Thyroid gland (tissue), 4 donors: ENCODE measurements at places on chromosomes 2 and 18.
A peak's percentile ranks its signal among the peaks of the same experiment; 100 is the strongest.

GRCh38 chr2:148939271-148939670, 64.2 kb downstream of the KIF5C start:
- DNase-seq = no peak

DNA sequence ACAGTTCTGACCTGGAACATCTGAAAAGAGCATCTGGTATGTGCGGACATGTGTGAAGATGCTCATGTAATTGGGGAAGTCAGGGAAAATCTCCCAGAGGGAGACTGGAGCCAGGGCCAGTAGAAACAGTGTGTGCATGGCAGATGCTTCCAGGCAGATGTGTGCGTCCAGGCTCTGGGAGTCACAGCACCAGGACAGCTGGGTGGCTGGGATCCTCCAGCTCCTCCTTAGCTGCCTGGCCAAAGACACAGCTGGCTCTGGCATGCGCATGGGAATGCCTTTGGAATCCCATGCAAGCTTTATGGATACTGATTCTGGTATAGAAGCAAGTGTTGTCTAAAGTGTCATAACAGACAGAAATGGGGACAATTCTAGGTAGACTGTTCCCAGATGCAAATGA, 369.7 kb downstream of the INSIG2 start:
- no peak for DNase-seq

DNA sequence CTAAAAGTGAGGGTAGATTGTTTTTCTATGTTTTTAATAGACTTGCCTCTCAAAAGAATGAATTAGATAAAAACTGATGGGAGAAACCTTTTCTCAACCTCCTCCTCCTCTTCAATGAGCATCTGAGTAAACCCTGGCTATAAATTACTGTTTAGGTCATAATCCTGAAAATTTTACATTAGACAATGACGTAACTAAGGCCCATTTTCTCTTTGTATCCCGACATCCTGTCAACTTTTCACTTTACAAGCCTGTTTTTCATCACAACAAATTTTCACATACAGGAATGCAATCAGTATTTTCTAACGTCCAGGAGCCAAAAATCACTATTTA, 1.3 kb downstream of the SPIRE1 start:
- no peak for DNase-seq

- DNase-seq = peak; percentile 89
These were observed 115.6 kb upstream of the GPC1 start for GRCh38 chr2:240319855-240320203.

DNA sequence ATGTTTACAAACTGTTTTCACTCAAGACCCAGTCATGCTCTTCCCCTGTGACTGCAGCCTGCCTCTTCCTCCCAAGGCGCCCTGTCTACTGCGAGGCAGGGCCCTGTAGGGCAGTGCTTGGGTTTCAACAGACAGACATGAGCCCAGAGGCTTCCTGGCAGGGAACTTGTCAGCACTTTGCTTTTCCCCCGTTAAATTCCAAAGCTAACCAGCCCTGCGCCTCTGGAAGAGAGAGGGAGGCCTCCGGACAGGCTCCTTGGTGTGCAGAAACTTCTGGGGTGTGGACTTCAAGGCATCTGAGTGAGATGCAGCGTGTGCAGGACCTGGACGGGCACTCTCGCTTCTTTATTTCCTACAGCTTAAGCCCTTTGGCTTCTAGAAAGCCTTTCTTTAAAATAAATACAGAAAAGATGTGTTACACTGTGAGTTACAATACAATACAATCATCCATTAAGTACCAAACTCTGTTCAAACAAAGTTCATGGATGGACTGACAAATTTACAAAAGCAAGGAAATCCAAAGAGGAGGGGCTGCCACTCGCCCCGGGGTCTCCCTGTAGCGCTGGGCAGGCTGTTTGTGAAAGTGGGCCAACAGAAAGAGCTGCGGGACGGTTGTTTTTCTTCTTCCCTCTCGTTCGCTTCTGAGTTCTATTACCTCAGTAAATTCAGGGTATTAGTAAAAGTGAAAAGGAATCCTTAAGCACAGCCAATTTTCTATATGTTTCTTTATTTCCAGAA, 8.8 kb upstream of the ZNF516 start:
- no peak for DNase-seq

DNA sequence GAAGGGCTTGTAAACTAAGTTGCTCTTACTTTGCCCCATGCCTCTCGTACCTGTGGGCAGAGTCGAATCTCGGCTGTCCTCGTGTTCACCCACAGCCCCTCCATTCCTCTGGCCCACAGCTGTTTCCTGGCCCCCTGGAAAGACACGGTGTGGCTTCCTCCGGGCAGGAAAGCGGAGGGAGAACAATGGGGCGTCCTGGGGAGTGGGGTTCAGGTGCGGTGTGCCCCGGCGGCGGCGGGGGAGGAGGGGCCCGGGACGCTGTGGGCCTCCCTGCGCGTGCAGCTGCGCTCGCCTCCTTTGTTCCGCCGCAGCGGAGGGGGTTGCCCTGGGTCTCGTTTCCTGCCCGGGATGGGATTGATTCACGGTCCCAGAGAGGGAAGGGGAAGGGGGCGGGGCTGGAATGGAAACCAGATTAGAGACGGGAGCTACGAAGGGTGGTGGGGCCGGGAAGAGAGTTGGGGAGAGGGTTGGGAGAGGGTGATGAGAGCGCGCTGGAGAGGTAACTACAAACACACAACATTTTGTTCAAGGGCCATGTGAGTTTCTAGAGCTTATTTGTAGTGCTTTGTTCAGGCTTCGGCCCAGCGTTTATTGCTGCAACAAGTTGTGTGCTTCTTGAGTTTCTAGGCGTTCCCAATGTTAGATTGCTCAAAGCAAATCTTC, 796 bp downstream of the MYO1B start:
- DNase-seq = peak; percentile 58

DNA sequence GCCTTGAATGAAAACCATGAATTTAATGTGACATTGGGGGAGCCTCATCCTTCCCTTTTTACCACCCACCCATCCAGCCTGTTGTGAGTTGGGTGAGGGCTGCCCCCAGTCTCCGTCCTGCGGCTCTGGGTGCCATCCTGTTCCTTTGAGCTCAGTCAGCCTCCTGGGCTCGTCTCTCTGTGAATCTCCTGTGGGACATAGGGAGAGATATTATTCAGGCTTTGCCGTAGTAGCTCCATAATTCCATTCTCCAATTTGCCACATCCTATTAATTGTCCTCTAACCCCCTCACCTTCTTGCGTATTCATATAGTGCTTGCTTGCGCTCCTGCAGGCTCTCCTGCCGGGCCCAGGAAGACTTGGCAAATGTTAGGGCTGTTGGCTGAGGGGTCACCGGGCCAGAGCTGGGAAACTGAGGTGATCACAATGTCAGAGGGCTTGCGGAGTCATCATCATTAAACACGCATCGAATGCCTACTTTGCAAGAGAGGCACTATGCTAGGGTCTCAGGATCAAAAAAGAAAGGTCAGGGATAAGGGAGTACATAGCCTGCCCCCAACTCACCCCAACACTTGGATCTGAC, 709 bp upstream of the DQX1 start:
- DNase-seq = no peak

GRCh38 chr2:66566726-66567399, 131.9 kb downstream of the MEIS1 start:
- no peak for DNase-seq

GRCh38 chr2:203484266-203485112, 50.6 kb downstream of the RAPH1 start:
- peak; percentile 19 for DNase-seq

- no peak for DNase-seq
These were observed 58.3 kb downstream of the EFEMP1 start for GRCh38 chr2:55865096-55865835.

- no peak for DNase-seq
These were observed 497.1 kb downstream of the DSC3 start for GRCh38 chr18:30545393-30545792.

DNA sequence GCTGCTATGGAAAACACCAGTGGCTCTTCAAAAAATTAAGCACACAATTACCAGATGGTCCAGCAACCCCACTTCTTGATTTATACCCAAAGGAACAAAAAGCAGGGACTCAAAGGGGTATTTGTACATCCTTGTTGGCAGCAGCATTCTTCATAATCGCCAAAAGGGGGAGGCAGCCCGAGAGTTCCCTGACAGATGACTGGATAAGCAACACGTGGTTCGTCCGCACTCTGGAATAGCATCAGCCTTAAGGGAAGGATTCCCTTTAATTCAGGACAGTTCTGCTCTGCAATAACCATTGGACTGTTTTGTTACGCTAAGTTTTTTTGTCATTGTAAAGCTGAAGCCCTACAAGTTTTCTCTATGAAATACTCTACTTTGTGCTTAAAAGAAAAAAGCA, 76.7 kb upstream of the TWIST2 start:
- no peak for DNase-seq

GRCh38 chr2:60047944-60048525, 505.4 kb downstream of the BCL11A start:
- DNase-seq = no peak

GRCh38 chr2:23918837-23919489, 8.0 kb downstream of the ATAD2B start:
- DNase-seq = no peak

- DNase-seq = no peak
These were observed 18.6 kb upstream of the ZNF532 start for GRCh38 chr18:58845928-58846724.

DNA sequence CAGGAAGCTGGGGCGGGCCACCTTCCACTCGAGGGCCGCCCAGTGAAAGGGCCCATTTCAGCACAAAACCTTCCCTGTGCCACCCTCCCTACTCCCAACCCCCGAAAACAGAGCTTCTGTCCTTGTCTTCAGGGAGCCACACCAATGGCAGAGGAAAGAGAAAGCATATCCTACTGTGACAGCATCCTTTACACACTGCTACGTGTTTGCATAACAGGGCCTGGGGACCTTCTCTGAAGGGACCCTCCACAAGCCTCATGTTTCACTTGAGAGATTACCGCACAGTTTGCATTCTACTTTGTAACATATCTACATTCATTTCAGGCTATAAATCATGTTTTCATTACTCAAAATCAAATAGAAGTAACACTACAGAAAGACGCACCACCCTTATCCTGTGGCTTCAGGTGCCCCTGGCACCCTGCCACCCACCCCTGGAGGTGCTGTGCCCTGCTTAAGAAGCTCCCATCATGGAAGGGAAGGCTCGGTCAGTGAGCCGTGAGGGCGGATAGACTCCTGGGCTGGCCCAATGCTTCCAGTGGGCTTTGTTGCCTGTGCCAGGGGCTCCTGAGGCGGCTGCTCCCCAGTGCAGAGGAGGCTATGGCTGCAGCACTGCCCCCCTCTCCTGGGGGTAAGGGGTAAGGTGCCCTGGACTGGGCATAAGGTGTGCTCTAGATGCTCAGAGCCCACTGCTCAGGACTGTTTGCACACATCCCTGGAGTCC, 52.0 kb downstream of the EIPR1 start:
- peak; percentile 42 for DNase-seq

DNA sequence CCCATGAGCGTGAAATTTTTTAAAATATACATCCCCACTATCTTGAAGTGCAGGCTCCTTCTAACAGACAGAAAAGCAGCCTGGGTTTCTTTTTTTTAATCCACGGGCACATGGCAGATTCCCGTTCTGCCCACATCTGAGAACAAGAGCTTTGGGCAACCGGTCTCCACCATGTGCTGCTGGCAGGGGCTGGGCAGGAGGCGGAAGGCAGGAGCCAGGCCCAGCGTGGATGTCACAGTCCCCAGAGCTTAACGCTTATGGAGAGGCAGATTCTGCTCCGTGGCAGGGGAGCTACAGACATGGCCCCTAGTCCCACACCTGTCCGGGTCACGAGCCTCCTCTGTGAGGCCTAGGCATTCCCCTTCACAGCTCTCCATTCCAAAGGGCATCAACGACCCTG, 503.0 kb upstream of the MYT1L start:
- no peak for DNase-seq

DNA sequence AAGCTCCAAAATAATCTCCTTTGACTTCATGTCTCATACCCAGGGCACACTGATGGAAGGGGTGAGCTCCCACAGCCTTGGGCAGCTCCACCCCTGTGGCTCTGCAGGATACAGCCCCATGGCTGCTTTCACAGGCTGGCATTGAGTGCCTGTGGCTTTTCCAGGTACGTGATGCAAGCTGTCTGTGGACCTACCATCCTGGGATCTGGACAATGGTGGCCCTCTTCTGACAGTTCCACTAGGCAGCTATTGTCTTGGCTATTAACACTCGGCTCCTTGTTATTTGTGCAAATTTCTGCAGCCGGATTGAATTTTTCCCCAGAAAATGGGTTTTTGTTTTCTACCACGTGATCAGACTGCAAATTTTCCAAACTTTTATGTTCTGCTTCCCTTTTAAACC, 634.2 kb downstream of the TSN start:
- no peak for DNase-seq

- no peak for DNase-seq
These were observed 253.1 kb upstream of the PXDN start for GRCh38 chr2:1997409-1997808.

DNA sequence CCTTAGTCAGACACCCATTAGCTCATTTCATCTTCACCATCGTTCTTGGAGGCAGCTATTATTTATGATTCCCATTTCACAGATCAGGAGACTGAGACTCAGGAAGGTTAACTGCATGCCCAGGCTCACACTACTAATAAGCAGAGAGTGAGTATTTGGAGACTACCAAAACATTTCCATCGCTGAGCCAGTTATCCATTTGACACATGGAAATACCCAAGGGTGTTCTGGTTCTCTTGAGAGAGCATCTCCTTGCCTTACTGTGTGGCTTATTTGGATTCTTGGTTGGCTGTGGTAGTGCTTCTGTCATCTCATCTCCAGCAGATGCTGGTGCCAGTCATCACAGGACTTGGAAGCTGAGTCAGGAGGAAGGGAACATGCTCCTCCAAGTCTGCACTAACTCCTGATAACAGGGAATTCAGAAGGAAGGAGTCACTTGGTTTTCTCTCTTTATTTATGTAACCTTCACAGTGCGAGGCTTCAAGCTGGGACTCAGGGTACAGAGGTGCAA, 55.2 kb downstream of the RASGRP3 start:
- DNase-seq = no peak

DNA sequence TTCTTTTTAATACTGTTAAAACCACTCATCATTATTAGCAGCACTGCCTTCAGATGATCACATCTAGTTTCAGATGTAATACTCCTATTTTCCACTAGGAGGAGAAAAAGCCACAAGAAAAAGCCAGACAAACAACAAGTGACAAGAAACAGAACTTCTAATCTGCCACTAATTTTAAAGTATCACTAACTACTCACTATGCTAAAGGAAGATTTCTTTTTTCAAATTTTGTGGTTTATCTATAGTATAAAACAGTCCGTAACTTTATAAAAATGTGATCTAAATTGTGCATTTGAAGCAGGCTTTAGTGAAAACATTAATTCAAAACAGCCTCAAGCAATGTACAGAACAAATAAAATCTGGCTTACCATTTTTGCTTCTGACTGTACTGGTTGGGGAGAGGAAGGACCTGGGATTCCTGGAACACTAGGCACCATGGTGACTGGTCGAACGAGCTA, 56.8 kb downstream of the ATF2 start:
- no peak for DNase-seq

DNA sequence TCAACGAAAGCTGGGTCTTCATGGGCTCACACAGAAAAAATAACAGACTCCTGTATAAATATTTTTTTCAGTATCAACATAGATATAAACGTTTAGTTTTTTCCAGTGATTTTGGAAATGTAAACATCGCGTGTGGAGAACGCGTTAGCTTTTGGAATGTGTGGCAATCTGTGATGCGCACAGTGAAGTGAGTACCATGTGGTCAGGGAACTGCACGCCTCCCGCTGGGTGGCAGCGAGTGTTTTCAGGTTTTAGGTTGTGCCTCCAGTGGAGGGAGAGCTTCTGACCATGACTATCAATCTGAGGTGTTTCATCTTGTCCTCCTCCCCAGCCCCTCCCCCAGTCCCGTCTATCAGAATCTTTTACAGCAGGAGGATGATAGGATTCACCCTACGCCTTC, 127.8 kb downstream of the ARHGAP28 start:
- no peak for DNase-seq
